ENCODE measurements at places on chromosomes 1 and 21. TPM values are rescaled to one million over a fixed set of nuclear protein-coding genes. Genes with fewer than 3 reads are reported as not detected.

DNA sequence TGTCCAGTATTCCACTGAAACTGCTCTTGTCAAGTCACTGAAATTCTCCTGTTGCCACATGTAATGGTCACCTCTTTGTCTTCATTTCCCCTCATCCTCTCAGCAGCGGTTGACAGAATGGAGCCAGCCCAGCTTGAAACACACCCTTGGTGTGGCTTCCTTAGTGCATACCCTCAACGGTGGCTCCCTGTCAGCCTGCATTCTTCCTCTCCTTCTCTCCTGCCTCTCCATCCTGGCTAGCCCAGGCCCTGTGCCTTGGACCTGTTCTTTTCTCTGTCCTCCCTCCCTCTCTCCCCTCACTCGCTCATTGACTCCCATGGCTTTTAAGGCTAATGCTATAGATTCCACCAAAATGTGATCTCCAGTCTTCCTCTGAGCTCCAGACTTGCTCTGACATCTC is 3.7 kb downstream of the FCMR start:
- no peak overlapping the region for H3K4me3 ChIP-seq
- no peaks in the 10 kb centered on the region for H3K36me3 ChIP-seq
- no peak for DNase-seq
- no peaks in the 10 kb centered on the region for H3K4me1 ChIP-seq

DNA sequence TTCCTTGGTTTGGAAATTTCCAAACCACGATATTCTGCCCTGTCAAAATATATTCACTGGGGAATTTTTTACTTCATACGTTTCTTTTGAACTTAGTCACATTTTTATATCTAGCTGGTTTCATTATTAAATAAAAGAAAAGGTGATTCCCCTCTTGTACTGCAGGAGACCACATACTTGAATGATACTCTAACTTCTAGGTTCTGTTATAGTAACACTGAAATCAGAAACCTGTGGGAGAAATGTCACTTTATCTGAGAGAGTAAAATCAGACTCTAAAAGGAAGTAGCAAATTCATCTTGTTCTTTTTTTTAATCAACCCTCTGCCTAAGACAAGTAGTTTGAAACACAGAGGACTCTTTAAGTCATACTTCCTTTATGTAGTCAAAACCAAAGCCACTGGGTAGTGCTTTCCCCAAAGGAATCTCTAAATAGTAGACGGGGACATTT is 34.4 kb downstream of the MRPL39 start:
- no peak overlapping the region for H3K4me3 ChIP-seq
- H3K27ac ChIP-seq, result no peak overlapping the region
- no peak for DNase-seq
- no peaks in the 10 kb centered on the region for H3K27me3 ChIP-seq
- H3K36me3 ChIP-seq, result no peaks in the 10 kb centered on the region
- no peaks in the 10 kb centered on the region for H3K4me1 ChIP-seq

DNA sequence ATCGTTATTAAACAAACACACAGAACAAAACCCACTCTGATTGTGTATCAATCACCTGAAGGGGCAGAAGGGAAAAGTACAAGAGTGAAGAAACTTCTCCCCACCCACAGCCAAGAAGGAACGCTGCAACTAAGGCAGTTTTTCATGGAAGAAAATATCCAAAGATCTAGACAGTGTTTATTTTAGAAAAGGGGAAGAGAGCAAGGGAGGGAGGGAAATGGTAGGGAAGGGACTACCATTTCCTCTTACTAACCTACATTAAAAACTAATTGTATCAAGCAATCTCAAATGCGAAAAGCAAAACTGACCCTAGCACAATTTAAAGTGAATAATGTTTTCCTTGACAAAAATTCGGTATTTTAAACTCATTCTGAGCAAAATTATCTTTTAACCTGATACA is 3.5 kb downstream of the NRIP1 start:
- H3K27ac ChIP-seq, result no peak overlapping the region
- H3K4me1 ChIP-seq, result peaks cover 8% of the 10 kb centered on the region
- no peaks in the 10 kb centered on the region for H3K36me3 ChIP-seq

DNA sequence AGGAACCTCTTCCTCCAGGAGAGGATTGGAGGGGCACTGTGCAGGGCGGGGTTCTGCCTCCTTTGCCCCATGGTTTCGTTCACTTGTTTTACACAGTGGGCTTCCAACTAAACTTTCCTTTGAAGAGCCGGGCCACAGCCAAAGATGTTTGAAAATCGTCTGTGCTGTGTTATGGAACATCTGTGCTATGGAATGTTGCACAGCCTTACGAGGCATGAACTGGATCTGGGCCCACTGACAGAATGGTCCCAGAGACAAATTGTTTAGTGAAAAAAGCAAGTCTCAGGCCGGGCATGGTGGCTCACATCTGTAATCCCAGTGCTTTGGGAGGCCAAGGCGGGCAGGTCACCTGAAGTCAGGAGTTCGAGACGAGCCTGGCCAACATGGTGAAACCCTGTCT is 12.6 kb upstream of the MEF2D start:
- no peaks in the 10 kb centered on the region for H3K4me1 ChIP-seq
- H3K27ac ChIP-seq, result no peak overlapping the region
- DNase-seq, result no peak

- no peaks in the 10 kb centered on the region for H3K36me3 ChIP-seq
- no peak overlapping the region for H3K4me3 ChIP-seq
- DNase-seq, result peak; percentile 31
- H3K27ac ChIP-seq, result no peak overlapping the region
Measured at GRCh38 chr1:210360852-210361477, 32.3 kb downstream of the HHAT start.

- no peak overlapping the region for H3K4me3 ChIP-seq
- H3K27me3 ChIP-seq, result no peaks in the 10 kb centered on the region
- DNase-seq, result no peak
- H3K27ac ChIP-seq, result no peak overlapping the region
- H3K4me1 ChIP-seq, result no peaks in the 10 kb centered on the region
Measured at GRCh38 chr1:91245435-91245834, 159.2 kb downstream of the HFM1 start.

- no peak overlapping the region for H3K27ac ChIP-seq
- no peaks in the 10 kb centered on the region for H3K27me3 ChIP-seq
- H3K4me1 ChIP-seq, result no peaks in the 10 kb centered on the region
- no peak for DNase-seq
Measured at GRCh38 chr1:101220906-101221305, 15.9 kb upstream of the S1PR1 start.

DNA sequence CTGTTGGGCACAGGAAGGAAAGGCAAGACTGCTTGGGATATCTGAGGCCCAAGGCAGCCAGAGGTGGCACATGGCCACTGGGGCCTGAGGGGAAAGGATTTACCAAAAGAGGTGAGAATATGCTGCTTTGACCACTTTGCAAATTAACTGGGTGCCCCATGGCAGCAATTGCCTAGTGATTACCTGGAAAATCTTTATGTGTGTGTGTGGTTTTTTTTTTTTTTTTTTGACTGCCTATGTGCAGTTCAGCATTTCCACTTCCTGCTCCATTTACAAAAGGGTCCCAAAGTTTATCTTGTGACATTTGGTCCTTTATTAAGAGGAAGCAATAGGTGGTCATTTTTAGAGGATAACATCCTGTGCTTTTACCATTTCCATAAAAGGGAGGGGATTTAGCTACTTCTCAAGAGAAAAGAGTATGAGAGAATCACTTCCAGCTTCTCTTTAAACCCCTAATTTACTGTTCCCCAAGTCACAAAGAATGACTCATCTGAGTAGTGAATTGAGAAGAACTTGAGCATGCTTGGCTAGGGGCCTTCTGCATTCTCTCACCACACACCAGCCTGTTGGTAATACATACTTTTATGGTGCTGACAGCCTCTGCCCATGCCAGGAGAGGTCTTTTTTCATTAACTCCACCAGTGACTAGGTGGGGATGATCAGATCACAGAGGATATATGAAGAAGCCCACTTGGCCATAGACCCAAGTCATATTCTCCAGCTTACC is 52.1 kb downstream of the SYDE2 start:
- H3K4me1 ChIP-seq, result no peaks in the 10 kb centered on the region
- no peak overlapping the region for H3K27ac ChIP-seq
- H3K36me3 ChIP-seq, result no peaks in the 10 kb centered on the region
- H3K27me3 ChIP-seq, result no peaks in the 10 kb centered on the region
- DNase-seq, result no peak

GRCh38 chr1:220271706-220272046 is 577 bp downstream of the RAB3GAP2 start:
- H3K36me3 ChIP-seq, result peaks cover 8% of the 10 kb centered on the region
- peak; percentile 29 for DNase-seq
- H3K27ac ChIP-seq, result peak overlapping the region; percentile 92
- peaks cover 21% of the 10 kb centered on the region for H3K4me1 ChIP-seq
- H3K27me3 ChIP-seq, result no peaks in the 10 kb centered on the region

GRCh38 chr1:9316080-9316444 is 23.4 kb downstream of the SPSB1 start:
- H3K27ac ChIP-seq, result peak overlapping the region; percentile 64
- H3K27me3 ChIP-seq, result no peaks in the 10 kb centered on the region
- no peaks in the 10 kb centered on the region for H3K36me3 ChIP-seq
- DNase-seq, result no peak

- H3K27me3 ChIP-seq, result no peaks in the 10 kb centered on the region
- H3K4me1 ChIP-seq, result peaks cover 40% of the 10 kb centered on the region
- H3K4me3 ChIP-seq, result no peak overlapping the region
- H3K27ac ChIP-seq, result no peak overlapping the region
Measured at GRCh38 chr1:203284411-203285123, 20.8 kb upstream of the BTG2 start.

GRCh38 chr1:201576914-201577313 is 38.0 kb downstream of the NAV1 start:
- H3K27ac ChIP-seq, result no peak overlapping the region
- no peak overlapping the region for H3K4me3 ChIP-seq
- no peaks in the 10 kb centered on the region for H3K4me1 ChIP-seq
- DNase-seq, result no peak

GRCh38 chr1:78712467-78713051 is 62.9 kb downstream of the IFI44 start:
- no peak overlapping the region for H3K27ac ChIP-seq
- H3K36me3 ChIP-seq, result no peaks in the 10 kb centered on the region
- no peaks in the 10 kb centered on the region for H3K4me1 ChIP-seq
- H3K27me3 ChIP-seq, result no peaks in the 10 kb centered on the region

DNA sequence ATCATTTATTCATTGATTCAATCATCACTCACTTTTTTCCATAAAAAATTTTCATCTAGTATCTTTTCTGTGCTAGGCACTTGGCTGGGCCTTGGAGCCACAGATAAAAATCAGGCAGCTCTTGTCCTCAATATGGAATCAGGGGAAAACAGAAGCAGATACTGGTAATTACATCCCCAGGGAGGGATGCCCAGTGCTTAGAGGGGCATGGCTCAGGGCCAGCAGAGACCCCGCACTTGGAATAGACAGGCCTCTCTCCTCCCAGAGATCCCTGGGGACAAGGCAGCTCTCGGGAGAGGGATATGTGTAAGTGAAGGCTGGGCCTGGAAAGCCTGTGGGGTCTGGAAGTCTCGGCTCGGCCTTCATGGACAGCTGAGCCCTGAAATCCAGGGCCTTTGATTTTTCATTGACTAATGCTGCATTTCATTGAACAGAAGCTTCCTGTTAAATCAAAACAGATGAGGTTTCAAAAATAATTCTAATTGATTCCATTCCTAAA is 180.4 kb downstream of the FOXD2 start:
- DNase-seq, result no peak
- H3K4me1 ChIP-seq, result no peaks in the 10 kb centered on the region
- no peak overlapping the region for H3K4me3 ChIP-seq
- no peaks in the 10 kb centered on the region for H3K36me3 ChIP-seq
- no peak overlapping the region for H3K27ac ChIP-seq

GRCh38 chr1:241605146-241605805 is 34.9 kb downstream of the CHML start:
- peaks cover 3% of the 10 kb centered on the region for H3K36me3 ChIP-seq
- H3K27ac ChIP-seq, result no peak overlapping the region
- H3K27me3 ChIP-seq, result no peaks in the 10 kb centered on the region
- no peak overlapping the region for H3K4me3 ChIP-seq

DNA sequence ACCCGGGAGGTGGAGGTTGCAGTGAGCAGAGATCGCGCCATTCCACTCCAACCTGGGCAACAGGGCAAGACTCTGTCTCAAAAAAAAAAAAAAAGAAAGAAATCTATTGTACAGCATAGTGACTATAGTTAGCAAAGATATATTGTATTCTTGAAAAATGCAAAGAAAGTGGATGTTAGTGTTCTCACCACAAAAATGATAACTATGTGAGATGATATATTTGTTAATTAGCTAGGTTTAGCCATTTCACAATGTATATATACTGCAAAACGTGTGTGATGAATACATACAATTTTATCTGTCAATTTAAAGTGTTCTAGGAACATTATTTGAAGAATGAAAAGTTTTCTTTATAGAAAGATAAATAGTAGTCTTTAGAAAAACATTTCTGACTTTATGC is 179.9 kb downstream of the AK5 start:
- H3K36me3 ChIP-seq, result no peaks in the 10 kb centered on the region
- no peaks in the 10 kb centered on the region for H3K27me3 ChIP-seq
- no peak overlapping the region for H3K4me3 ChIP-seq
- DNase-seq, result no peak
- H3K4me1 ChIP-seq, result peaks cover 3% of the 10 kb centered on the region

- peaks cover 3% of the 10 kb centered on the region for H3K36me3 ChIP-seq
- no peak for DNase-seq
- no peaks in the 10 kb centered on the region for H3K27me3 ChIP-seq
- no peak overlapping the region for H3K4me3 ChIP-seq
- H3K4me1 ChIP-seq, result peaks cover 7% of the 10 kb centered on the region
- H3K27ac ChIP-seq, result no peak overlapping the region
Measured at GRCh38 chr1:147246044-147246690, 3.7 kb downstream of the CHD1L start.

DNA sequence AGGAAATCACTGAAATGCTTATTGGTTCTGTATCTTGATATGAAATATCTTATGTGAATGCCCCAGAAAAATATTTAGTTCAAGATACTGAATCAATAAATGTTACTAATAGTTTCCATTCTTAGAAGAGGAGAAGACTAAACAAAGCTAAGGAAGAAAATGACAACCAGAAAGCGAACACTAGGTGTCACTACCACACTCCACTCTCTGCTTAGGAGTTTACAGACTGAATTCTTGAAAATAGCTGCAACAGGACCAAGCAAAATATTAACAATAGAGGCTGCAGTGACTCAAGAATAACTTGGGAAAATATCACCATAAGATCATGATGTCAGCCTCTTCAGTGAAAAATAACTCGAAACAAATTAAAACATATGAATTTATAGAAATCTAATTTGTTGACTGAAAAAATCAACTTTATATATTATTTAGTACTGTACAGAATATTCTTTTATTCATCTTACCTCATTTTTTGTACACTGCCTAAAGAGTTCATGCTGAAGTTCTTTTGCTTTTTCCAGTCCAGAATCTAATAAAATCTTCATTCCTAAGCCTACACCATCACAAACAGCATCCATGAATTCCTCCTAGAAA is 61.6 kb downstream of the KIF14 start:
- H3K4me3 ChIP-seq, result no peak overlapping the region
- no peak overlapping the region for H3K27ac ChIP-seq
- no peaks in the 10 kb centered on the region for H3K36me3 ChIP-seq

- no peak overlapping the region for H3K27ac ChIP-seq
- H3K36me3 ChIP-seq, result peaks cover 16% of the 10 kb centered on the region
- peaks cover 11% of the 10 kb centered on the region for H3K4me1 ChIP-seq
- no peak for DNase-seq
Measured at GRCh38 chr1:12342401-12343003, 112.7 kb downstream of the VPS13D start.

- H3K36me3 ChIP-seq, result no peaks in the 10 kb centered on the region
- no peaks in the 10 kb centered on the region for H3K27me3 ChIP-seq
- H3K4me1 ChIP-seq, result no peaks in the 10 kb centered on the region
- no peak overlapping the region for H3K27ac ChIP-seq
- H3K4me3 ChIP-seq, result no peak overlapping the region
Measured at GRCh38 chr1:66732407-66733166, 19.7 kb upstream of the DYNLT5 start.

The DIO1 gene
- not detected for polyA plus RNA-seq

The OR13G1 gene
- not detected for polyA plus RNA-seq

The TCHHL1 gene
- polyA plus RNA-seq, result not detected

The SIM2 gene
- polyA plus RNA-seq, result not detected

The CR1L gene
- polyA plus RNA-seq, result not detected

The LAPTM5 gene
- 58.1 TPM for polyA plus RNA-seq

The LCE1D gene
- not detected for polyA plus RNA-seq

The IL20 gene
- not detected for polyA plus RNA-seq

The FGR gene
- polyA plus RNA-seq, result 12.6 TPM
